Right ventricle myocardium inferior (tissue), 1 donor: ENCODE measurements at places on chromosomes 3 and 15. TPM values are rescaled to one million over a fixed set of nuclear protein-coding genes. Genes with fewer than 3 reads are reported as not detected.

DNA sequence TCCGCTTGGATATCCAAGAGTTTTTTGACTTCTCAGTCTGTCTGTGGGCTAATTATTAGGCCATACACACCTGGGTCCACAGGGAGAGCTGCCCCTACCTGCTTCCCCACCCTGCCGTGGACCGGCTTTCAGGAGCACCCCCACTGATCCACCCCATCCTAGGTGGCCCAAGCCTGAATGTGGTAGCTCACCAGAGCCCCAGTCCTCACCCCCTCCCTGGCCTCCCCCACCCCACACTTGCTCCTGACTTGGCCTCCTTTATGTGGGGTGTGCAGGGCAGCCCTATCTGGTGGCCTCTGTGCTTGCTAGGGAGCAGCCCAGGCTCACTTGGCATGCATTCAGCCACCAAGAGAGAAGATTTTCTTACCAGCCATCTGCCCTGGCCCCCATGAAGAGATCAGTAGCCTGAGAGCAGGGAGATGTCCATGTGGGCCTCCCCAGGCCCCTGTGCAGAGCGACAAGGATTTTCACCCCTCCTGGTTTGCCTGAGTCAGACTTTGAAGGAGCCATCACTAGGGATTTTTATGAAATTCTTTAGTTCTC, 11.2 kb downstream of the LRRK1 start:
- no peak for DNase-seq

RARB gene
- 17.5 TPM for total RNA-seq

DNA sequence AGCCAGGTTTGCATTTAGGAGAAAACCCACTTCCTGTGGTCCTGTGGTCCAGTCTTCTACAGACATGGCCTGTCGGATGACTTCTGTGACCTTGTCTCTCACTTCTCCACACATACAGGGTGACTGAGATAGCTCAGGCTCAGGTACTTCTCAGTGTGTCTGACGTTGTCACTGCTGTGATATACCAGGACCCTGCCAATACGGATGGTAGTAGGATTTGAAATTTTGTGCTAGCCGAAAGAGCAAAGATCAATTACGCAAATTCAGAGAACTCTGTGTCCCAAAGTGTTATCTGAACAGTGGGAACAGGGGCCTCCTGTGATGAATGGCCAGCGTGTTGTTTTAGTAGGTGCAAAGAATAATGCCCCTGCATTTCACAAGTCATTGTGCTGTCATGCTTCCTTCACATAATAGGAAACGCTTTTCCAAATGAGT, 128.9 kb downstream of the MCTP2 start:
- DNase-seq = no peak

- peak; percentile 89 for DNase-seq
Observed at GRCh38 chr3:8658306-8659212, 14.0 kb upstream of the SSUH2 start.

DNA sequence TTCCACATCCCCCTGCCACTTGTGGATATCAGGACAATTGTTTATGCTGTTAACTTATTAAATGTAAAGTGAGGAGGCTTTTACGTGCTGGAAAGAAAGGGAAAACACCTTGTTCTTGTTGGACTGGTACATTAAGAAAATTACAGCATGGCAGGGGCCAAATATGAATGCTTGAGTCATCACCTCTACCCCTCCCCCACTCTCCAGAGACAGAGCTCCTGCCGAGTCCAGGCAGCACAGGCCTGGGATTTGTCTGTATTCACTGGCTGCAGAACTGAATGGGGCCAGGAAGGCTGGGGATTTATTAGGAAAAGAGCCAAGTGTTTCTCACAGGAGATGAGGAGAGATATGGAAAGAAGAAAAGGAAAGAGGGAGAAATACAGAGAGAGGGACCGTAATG, 308.9 kb downstream of the EPHB1 start:
- no peak for DNase-seq

TM4SF18 gene
- total RNA-seq = 15.8 TPM

SLC22A14 gene
- total RNA-seq = not detected

XCR1 gene
- total RNA-seq = not detected

DNA sequence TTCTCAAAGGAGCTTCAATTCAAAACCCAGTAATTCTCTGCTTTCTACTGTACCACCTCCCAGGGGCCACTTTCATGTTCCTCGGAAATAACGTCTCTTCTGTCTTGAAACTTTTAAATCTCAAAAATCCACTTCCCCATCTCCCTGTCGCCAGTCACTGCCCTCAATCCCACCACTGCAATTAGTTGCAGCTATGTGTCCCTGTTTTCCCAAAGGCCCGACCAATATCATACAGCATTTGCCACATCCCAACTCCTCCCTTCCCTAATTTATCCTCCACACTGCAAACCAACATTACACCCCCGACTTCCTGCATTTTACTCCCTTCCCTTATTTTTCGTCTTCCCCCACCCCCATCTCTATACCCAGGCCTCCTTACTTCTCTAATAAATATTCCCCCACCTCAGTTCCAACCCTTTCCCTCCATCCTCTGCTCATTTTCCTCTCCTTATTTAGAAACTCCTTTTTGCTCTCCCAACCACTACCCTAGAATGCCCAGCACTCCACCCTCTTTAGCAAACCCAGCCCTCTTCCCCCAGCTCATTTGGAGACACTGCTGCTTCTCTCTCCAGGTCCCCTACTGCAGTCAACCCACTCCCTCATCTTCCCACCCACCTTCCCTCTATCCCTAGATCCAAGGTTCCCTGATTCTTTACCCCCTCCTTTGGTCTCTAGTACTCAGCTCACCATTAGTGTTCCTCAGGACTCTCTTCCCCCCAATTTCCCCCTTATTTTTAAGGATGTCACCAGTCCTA, 1.1 kb downstream of the NPTN start:
- no peak for DNase-seq

DNA sequence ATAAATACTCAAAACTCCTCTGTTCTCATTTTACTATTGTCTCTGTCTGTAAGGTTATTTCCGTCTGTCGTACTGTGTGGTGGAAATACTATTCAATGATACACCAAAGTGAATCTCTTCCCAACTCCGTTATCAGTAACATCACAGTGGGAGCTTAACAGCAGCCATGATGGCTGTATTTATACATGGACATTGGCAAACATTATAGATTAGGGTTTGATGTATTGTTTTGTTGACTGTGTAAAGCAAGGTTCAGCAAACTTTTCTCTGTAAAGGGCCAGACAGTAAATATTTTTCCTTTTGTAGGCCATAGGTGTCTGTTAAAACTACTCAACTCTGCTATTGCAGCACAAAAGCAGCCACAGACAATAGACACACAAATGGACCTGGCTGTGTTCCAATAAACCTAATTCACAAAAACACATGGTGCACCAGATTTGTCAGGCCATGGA, 23.2 kb downstream of the LIPC start:
- no peak for DNase-seq

MLF1 gene
- total RNA-seq = 191 TPM

GRCh38 chr3:100584101-100584660, 25.2 kb upstream of the ADGRG7 start:
- no peak for DNase-seq

CCDC191 gene
- total RNA-seq = 0.78 TPM

TM4SF1 gene
- total RNA-seq = 124 TPM

CCDC39 gene
- total RNA-seq = not detected

DNA sequence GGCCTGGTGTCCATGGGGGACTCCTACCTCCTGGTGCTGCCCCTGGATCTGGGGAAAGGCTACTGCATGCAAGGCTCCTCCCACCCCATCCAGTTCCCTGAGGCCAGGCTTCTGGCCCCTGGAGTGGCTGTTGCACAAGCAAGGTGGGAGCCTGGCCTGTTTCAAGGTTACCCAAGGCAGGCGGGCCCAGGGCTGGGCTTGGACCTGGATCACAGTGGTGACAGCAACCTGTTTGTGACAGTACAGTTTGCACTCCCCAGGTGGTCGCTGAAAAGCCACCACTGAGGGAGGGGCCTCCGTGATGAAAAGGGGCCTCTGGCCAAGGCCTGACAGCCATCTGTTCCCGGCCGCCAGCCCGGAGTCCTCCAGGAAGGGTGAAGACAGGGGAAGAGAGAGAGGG, 14.4 kb upstream of the KY start:
- DNase-seq = no peak

DNA sequence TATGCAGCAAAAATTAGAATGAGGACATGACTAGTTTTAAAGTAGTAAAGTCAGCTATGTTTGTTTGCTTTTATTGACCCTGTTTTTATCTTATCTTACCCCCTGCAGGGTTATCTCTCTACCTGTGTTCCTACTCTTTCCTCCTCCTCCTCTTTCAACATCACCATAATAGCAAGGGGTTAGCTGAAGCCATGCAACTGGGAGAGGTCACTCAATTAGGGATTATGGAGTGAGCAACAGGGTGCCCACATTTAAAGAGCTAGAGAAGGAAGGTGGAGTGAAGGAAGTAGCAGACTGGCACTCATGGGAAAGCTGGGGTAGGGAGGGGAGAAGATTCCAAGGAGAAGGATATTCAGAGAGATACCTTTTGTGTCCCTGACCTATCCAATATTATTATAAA, 125.9 kb downstream of the LRTM1 start:
- no peak for DNase-seq

CFAP91 gene
- total RNA-seq = 0.70 TPM

DNA sequence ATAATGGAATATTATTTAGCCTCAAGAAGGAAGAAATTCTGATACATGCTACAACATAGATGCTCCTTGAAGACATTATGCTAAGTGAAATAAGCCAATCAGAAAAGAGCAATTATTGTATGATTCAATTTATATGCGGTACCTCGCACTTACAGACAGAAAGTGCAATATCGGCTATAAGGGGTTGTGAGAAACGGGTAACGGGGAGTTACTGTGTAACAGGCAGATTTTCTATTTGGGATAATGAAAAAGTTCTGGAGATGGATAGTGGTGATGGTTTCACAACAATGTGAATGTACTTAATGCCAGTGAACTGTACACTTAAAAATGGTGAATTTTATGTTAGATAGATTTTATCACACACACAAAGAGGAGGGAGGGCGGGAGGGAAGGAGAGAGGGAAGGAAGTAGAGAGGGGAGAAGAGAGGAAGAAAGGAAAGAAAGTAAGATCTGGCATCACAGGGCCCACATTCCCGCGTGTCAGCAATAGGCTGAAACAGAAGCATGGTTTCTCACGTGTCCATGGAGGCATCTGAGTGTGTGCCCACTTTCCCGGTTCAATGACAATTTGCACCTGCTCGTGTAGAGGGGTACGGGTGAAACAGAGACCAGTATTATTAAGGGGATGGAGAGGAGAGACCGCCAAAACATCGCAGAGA, 700 bp upstream of the BLM start:
- no peak for DNase-seq

DNA sequence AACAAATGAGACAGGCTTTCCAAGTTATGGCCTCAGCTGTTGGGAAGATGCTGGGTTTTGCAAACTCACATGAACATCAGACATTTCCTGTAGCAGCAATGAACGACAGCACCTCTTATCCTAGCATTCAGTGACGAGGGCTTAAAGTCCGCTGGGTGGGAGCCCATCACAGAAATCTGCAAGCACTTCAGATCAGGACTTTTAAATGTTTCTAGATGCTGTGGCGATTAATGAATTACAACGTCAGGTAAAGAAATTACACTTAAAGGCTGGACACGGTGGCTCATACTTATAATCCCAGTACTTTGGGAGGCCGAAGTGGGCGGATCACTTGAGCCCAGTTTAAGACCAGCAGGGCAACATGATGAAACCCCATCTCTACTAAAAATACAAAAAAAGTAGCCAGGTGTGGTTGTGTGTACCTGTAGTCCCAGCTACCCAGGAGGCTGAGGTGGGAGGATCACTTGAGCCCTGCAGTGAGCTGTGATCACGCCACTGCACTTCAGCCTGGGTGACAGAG, 3.9 kb downstream of the AEN start:
- no peak for DNase-seq

DNA sequence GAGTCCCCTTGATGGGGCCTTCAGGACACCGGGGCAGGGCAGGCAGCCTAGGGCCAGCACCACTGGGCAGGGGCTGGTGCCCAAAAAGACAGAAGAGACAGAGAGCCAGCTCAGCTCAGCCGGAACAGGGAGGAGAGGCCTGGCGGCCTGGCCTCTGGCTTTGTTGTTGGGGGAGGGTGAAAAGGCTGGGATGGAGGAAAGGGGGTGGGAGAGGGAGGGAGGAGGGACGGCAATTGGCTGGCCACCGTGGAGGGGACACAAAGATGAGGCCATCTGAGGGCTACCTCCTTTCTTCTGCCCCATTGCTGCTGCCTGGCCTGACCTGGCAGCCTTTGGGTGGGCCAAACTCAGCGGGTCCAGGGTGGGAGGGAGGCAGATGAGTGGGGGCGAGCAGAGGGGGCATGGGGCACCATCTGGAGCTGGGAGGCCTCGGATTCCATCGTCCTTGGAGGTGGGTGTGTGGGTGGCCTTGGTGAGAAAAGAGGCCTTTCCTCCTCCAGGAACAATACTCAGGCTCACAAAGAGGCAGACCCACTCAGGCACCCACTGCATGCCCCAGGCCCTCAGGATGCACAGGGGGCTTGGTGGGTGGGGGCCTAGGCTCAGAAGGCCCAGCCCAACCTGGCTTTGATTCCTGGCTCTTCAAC, 9.3 kb downstream of the EFCC1 start:
- DNase-seq = no peak

DNA sequence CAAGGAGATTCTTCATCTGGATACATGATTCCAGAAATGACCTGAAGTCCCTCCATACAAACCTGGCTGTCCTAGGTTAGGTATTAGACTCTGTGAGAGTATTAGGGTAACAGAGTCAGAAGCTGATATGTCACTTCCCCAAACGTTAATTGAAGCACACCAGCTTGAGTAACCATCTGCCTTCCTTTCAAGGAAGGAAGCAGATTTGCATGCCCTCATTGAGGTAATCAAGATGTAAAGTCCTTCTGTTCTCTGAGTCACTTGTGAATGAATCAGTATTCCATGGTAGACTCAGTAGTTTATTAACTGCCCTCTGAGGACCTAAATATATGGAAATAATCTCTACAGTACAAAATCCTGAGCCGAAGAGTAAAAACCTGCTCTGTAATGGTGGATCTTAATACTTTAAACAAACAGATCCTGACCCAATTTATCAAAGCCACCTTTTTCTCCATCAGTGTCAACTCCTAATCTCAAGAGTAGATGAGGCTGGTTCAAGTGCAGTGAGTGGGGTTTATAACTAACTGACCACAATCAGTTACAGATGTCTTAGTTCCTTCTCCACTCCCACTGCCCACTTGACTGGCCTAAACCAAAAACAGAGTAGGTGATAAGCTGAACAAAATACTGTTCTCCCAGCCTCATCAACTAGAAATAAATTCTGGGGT, 246.2 kb upstream of the CHRM5 start:
- DNase-seq = no peak

GRCh38 chr15:92669432-92669831, 13.9 kb upstream of the FAM174B start:
- DNase-seq = no peak

- DNase-seq = no peak
Observed at GRCh38 chr15:71118345-71118744, 3.1 kb downstream of the THSD4 start.

ATP13A5 gene
- not detected for total RNA-seq

DNA sequence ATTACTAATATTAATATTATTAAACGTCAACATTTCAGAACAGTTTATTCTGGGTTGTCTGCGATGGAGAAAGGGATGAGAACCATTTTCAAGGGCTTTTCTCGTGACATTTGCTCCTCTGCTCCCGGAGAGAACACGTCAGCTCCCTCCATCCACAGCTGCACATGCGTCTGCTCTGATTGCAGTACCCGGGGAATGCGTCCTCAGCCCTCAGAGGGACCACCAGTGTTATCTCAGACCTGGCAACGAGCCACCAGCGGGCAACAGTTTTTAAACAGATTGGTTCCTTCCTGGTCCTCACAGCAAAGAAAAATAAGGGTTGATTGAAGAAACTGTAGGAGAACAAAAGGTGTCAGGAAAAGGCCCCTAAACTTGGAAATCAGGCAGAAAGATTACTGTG, 202.2 kb upstream of the ADAMTS9 start:
- no peak for DNase-seq

GRCh38 chr3:129421988-129422745, 6.3 kb downstream of the EFCAB12 start:
- DNase-seq = no peak

CADM2 gene
- 0.76 TPM for total RNA-seq
